Central memory CD8-positive, alpha-beta T cell (primary cell): ENCODE measurements at places on chromosomes 3 and 15.

DNA sequence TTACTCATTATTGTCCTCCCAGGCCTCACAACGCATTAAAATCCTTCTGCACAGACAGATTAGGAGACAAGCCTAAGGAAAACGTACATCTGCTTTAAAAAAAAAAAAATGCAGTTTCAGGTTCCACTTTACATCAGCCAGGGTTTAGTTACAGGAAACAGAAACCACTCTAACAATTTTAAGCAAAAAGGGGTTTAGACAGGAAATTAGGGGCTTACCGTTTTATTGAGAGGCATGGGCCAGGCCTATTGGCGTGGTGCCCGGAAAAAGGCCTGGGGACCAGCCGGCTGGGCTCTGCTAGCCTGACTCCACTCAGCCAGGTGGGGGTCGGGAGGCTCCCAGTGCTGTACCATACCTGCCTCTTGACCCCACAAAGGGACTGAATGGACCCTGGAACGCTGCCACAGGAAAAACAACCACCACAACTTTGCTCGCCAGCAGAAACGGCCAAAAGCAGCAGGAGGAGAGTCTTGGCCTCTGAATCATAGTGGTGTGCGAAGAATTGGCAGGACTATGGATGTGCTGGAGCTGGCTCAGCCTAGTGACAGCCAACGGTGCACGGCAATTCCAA, 124.3 kb downstream of the CHSY1 start:
- peak; percentile 18 for DNase-seq

GRCh38 chr3:32998631-32999451, 47.4 kb downstream of the CCR4 start:
- no peak for DNase-seq

DNA sequence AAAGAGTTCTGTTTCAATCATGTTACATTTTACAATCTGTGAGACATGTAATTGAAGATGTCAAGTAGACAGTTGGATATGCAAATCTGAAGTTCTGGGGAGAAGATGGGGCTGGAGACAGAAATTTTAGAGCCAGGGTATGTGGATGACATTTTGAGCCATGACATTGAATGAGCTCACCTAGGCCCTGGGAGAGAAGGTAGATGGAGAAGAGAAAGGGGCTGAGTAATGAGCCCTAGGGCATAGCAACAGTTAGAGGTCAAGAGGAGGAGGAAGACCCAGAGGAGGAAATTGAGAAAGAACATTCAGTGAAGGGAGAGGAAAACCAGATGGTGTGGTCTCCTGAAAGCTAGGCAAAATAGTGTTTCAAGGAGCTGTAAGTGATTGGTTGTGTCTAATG, 15.3 kb downstream of the TMEM266 start:
- DNase-seq, result no peak

GRCh38 chr3:129280183-129280582, 1.5 kb downstream of the HMCES start:
- DNase-seq, result no peak

- DNase-seq, result no peak
These were observed 132.9 kb upstream of the IL12A start for GRCh38 chr3:159855599-159856346.

- DNase-seq, result no peak
These were observed 10.3 kb downstream of the TM4SF1 start for GRCh38 chr3:149366941-149367840.

GRCh38 chr3:37054370-37054769, 61.1 kb downstream of the MLH1 start:
- DNase-seq, result no peak

- DNase-seq, result no peak
These were observed 3.6 kb downstream of the PDIA3 start for GRCh38 chr15:43749690-43750345.

GRCh38 chr3:108388136-108389132, 92.1 kb downstream of the HHLA2 start:
- DNase-seq, result no peak

- DNase-seq, result no peak
These were observed 524.2 kb downstream of the NAALADL2 start for GRCh38 chr3:175383371-175383770.

- no peak for DNase-seq
These were observed 28.0 kb downstream of the ARHGAP31 start for GRCh38 chr3:119322021-119322834.

- no peak for DNase-seq
These were observed 100.9 kb downstream of the MYO5A start for GRCh38 chr15:52427804-52428203.

DNA sequence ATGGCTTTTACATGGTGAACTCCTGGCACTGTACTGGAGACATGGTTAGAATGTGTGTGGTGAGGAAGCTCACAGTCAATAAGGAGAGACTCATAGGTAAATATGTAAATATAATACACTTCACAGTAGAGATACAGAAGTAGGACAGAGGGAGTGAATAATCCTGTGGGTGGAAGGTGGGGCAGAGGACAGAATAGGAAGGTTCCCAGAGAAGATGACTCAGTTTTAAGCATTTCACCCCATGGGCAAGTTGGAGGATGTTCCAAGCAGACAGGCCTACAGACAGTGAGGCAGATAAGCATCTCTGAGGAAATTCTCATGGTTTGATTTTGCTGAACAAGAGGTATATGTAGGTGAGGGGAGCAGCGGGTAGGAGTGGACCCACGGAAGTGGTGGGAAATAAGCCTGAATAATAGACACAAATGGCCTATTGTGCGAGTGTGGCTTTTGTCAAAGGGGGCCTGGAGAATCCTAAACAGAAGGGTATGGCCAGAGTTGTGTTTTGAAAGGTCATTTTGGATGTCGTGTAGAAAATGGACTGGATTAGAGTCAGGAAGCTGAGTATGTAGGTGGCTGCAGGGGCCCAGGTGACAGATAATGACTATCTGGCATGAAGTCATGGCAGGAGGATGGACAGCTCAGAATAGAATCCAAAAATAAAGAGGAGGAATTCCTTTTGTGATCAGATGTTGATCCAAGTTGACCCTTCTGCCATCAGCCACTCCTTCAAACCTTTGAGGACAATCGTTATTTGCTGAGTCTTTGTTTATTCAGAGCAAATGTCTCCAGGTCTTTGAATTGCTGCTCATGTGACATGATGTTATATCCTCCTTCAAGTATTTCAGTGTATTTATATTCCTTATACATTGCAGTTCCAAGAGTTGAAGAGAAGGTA, 97.3 kb upstream of the THRB start:
- no peak for DNase-seq

GRCh38 chr15:97168704-97169475, 791.6 kb upstream of the ARRDC4 start:
- DNase-seq, result no peak

DNA sequence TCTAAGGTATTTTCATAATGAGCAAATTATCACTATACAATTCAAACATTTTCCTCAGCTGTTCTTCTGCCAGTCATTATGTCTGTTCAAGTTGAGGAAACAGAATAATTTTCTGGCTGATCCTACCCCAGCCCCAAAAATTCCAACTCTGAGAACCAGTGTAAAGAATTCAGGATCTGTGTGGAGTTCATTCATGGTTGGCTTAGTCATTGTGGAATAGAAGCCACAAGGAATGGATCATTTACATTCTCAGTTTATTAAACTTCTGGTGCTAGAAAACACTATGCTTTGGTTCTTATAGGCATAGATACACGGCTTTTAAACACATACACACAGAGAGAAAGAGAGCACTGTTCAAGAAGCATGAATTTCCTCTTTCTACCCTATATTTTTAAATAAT, 134.6 kb downstream of the CMSS1 start:
- no peak for DNase-seq

- no peak for DNase-seq
These were observed 291.2 kb upstream of the C2CD4B start for GRCh38 chr15:62456011-62456920.

- no peak for DNase-seq
These were observed 603.6 kb downstream of the PLOD2 start for GRCh38 chr3:145557405-145557804.

DNA sequence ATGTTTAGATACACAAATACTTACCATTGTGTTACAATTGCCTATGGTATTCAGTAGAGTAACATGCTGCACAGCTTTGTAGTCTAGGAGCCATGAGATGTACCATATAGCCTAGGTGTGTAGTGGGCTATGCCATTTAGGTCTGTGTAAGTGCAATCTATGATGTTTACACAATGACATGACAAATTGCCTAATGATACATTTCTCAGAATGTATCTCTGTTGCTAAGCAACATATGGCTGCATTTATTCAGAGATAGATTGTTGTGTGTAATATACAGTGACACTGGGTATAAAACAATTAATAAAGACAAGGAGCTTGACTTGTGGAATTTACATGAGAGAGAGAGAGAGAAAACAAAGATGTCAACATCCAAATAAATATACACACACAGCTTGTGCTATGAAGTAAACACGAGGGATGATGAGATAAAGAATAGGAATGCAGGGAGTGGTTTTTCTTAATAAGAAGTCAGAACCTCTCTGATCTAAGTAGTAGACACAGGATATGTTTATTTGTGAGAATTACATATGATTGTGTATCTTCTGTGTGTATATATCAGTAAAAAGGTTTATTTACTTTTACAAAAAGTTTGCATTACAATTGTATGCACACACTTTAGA, 110.0 kb downstream of the KCNAB1 start:
- DNase-seq, result no peak

DNA sequence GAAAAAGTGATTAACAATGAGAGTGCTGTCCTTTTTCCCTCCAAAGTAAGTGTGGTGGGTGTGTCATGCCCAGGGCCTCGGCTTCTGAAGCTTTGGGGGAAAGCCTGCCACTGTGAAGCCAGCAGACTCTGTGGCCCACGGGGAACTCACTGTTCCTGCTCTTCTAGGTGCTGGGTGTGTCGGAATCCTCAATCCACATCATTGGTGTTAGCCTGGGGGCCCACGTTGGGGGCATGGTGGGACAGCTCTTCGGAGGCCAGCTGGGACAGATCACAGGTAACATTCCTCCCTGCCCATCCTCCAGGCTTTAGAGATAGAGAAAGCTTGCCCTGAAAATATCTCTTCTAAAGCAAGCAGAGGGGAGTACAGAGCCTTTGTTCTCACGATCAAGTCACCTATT, 11.6 kb downstream of the PLA1A start:
- DNase-seq, result no peak

DNA sequence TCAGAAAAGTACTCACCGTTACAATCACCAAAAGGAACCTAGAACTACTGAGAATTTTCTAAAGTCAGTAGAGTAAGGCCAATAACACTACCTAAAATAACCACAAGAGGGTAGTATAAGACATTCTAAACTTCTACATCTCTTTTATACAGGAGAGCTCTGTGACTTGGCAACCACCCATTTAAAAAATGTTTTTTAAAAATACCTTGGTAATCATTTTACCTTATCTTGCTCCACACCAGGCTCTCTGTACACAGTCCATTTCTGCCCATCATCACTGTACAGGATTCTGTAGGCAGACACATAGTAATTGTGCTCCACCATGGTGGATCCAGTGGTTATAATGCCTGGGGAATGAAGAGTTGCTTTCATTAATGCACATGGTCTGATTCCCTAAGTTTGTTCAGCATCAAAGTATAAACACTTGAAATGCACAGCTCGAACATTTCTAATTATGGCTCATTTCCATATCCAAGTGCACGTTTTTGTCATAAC, 54.5 kb downstream of the ST3GAL6 start:
- no peak for DNase-seq

GRCh38 chr3:110955301-110955880, 116.2 kb upstream of the NECTIN3 start:
- DNase-seq, result no peak

DNA sequence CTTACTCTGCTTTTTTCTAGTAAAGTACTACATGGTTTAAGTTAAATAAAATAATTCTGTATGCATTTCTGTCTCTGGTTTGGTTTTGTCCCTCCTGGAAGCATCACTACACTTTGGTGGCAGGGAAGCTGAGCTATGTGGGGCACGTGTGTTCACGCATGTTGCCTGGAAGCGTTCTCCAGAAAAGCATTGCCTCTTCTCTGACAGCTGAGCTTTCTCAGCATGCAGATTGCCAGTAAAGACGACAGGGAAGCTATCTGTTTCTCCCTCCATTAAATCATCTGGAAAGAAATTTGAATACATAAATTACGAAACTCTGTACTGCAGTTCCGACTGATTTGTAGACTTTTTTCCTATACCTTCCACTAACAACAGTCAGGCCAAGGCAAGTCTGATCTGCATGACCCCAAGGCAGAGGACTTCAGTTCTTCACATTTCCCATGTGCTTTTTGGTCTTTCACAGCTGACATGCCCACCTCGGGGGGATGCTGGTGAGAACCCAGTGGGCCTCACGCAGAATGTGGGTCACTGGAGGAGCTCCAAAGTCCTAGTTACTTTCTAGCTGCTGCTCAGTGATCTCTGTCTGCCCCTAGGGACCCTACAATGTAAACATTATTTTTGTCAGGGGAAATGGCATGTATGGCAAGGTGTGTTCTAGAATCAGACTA, 43.0 kb downstream of the PGPEP1L start:
- no peak for DNase-seq

DNA sequence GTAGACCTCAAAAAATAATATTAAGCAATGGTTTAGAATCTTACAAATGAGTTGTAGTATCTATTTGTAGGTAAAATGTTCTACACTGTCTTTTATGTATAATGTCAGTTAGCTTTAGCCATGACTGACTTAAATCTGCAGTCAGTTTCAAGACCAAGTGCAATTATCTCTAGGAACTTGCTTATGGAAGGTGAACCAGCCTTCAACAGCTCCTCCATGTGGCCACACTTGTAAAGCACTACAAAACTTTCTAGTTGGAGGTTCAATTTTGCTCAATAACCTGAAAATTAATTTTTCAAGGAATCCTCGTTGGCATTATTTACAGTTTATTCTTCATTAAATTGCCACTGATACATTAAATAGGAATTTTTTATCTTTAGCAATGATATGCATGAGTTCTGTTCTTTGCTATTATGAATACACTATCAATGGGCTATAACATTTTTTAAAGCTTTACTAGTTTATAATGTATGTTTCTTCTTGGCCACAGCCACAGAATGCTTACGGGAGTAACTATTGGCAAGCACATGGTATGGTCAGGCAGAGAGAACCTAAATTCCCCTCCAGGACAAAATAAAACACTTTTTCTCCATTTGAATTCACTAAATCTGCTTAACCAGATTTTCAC, 315.3 kb upstream of the UBE2E2 start:
- DNase-seq, result no peak

DNA sequence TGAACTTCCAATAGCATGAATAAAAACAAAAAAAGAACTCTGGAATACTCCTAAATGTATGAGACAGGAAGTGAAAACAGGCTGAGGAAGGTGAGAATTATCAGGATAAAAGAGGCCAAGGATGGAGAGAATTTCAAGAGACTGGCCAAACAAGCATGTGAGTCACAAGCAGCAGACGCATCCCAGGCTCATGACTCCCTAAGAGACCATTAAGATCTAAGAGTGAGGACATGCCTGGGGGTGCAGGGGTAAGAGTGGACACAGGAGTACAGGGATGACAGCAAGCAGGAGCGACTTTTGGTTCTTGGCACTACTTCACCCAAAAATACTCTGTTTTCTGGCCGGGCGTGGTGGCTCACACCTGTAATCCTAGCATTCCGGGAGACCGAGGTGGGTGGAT, 7.1 kb downstream of the SCAMP2 start:
- no peak for DNase-seq

- no peak for DNase-seq
These were observed 612.9 kb upstream of the TBL1XR1 start for GRCh38 chr3:177810162-177810623.

GRCh38 chr3:47089630-47090029, 74.3 kb downstream of the SETD2 start:
- DNase-seq, result no peak

- DNase-seq, result no peak
These were observed 198.5 kb upstream of the COL8A1 start for GRCh38 chr3:99439892-99440291.

- no peak for DNase-seq
These were observed 69.7 kb upstream of the MME start for GRCh38 chr3:155010416-155010815.
